A549 treated with Hydrocortisone at 1 μM for 4 hours (cell line): ENCODE measurements at places on chromosomes 3 and 15. TPM values are rescaled to one million over a fixed set of nuclear protein-coding genes. Genes with fewer than 3 reads are reported as not detected.

The SSUH2 gene
- total RNA-seq: 0.53 to 1.2 TPM (median 1.2 TPM) in 5 replicates

The PP2D1 gene
- not detected in 5 replicates for total RNA-seq

The PLSCR1 gene
- 44.5 to 47.5 TPM (median 45.3 TPM) in 5 replicates for total RNA-seq

The CCDC191 gene
- 1.4 to 2.4 TPM (median 1.5 TPM) in 5 replicates for total RNA-seq
